ENCODE measurements at places on chromosomes 4 and X.

GRCh38 chr4:63122955-63123354, 1286.3 kb downstream of the TECRL start:
- DNase-seq: no peak

GRCh38 chrX:69085151-69085550, 80.1 kb downstream of the PJA1 start:
- DNase-seq: no peak

GRCh38 chrX:149979126-149979644, 40.9 kb upstream of the EOLA2 start:
- no peak for DNase-seq

DNA sequence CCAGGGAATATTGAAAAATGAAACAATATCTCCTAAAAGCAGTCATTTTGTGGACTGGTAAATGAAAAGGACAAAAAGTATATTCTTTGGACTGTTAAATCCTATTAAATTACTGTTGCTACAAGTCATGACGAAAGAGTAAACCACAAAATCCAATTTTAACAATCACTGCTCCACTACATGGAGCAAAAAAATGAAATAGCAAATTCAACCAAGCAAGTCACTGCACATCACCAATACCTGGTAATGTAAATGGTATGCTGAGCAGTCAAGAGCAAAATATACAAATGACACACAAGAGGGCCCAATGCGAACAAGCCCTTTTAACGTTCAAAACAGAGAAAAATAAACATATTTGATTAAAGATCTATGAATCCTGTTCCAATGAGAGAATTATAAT, 126.2 kb downstream of the KLHL13 start:
- DNase-seq: no peak

- no peak for DNase-seq
Observed at GRCh38 chrX:30819080-30819479, 70.0 kb downstream of the TAB3 start.

- DNase-seq: no peak
Observed at GRCh38 chrX:11137543-11138139, 26.5 kb downstream of the HCCS start.

DNA sequence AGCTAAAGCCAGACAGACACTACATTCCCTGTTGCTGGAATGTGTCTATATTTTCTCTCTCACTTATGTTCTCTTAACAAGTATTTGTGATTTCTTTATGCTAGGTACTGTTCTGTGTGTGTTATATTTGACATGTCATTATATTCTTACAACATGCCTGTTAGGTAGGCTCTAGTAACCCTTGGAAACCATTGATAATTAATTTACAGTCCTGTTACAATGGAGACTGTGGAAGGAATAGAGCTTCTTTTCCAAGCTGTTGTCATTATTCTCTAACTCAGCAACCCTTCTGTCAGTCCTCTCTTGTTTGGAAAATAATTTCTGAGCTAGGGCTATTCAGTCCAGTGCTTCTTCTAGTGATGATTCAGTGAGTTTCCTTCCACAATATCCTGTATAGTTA, 419.1 kb upstream of the BOD1L1 start:
- no peak for DNase-seq

Data from lower leg skin (tissue), 4 donors.